ENCODE measurements at places on chromosomes 2 and 18. TPM values are rescaled to one million over a fixed set of nuclear protein-coding genes. Genes with fewer than 3 reads are reported as not detected.

DNA sequence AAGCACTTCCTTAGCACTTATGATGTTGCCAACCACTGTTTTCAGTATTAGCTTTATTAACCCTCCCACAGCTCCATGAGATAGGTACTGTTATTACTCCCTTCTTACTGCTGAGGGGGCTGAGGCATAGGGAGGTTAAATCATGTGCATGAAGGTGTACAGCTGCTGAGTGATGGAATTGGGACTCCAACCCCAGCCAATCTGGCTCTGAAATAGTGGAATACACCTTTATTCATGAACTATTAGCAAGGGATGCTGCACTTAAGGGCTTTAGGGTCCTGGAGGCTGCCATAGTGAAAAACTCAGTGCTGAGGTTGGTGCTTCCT lies 19.2 kb downstream of the SMARCAL1 start:
- no peak overlapping the region for H3K27ac ChIP-seq
- no peak overlapping the region for H3K4me3 ChIP-seq
- no peaks in the 10 kb centered on the region for H3K27me3 ChIP-seq
- no peak for DNase-seq

Gene LRRTM1
- polyA plus RNA-seq: not detected

Gene AKAIN1
- not detected for polyA plus RNA-seq

Gene GALNT13
- not detected for polyA plus RNA-seq

Gene NR4A2
- 25.5 TPM for polyA plus RNA-seq

GRCh38 chr2:83234246-83234645 lies 1224.8 kb downstream of the SUCLG1 start:
- no peaks in the 10 kb centered on the region for H3K4me1 ChIP-seq
- no peaks in the 10 kb centered on the region for H3K36me3 ChIP-seq
- no peaks in the 10 kb centered on the region for H3K27me3 ChIP-seq
- H3K4me3 ChIP-seq: no peak overlapping the region
- DNase-seq: no peak
- H3K27ac ChIP-seq: no peak overlapping the region

DNA sequence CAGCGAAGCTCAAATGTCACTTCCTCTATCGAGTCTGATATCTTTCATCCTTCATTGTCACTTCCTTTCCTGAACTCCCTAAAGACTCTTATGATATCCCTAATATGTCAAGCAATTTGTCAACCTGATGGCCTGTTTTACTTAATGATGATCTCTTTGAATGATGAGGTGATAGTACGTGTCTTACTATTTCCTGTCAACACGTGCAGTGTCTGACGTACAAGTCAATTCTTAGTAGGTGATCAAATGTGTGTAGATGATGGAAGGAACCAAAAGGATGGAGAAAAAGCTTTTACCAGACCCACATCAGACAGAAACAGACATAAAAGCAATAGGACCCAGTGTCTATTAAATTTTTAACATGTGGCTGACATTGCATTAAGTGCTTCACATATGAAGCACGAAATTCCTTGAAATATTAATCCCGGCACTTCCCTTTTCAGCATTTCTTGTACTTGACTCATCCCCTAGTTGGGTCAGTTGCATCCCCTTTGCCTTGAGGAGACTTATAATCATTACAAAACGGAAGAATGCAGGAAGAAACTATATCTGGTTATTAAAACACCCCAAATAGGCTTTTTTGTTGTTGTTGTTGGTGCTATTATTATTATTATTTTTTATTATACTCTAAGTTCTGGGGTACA lies 108.6 kb upstream of the NYAP2 start:
- no peak for DNase-seq
- no peaks in the 10 kb centered on the region for H3K27me3 ChIP-seq
- H3K4me1 ChIP-seq: no peaks in the 10 kb centered on the region
- H3K36me3 ChIP-seq: no peaks in the 10 kb centered on the region
- no peak overlapping the region for H3K27ac ChIP-seq

GRCh38 chr18:6561862-6562291 lies 147.2 kb upstream of the L3MBTL4 start:
- no peak overlapping the region for H3K27ac ChIP-seq
- H3K27me3 ChIP-seq: no peaks in the 10 kb centered on the region
- H3K4me3 ChIP-seq: no peak overlapping the region
- H3K36me3 ChIP-seq: no peaks in the 10 kb centered on the region
- DNase-seq: no peak

Gene ST8SIA5
- 0.23 TPM for polyA plus RNA-seq

DNA sequence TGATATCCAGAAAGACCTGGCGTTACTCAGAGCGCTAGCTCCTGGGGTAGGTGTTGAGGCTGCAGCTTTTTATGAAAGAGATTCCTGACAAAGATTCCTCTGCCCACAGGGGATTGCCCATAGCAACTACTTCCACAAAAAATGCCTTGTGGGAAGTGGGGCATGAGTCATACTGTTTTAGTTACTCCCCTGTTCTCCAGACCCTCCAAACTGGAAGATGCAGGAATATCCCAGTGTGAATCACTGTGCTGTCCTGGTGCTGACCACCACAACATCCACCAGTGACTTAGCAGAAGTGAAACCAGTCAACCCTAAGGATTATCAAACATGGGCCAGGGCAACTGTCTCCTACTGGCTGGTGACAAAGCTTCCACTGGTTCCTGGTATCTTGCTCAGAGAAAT lies 61.8 kb downstream of the CDH2 start:
- no peaks in the 10 kb centered on the region for H3K27me3 ChIP-seq
- H3K36me3 ChIP-seq: no peaks in the 10 kb centered on the region
- H3K4me3 ChIP-seq: no peak overlapping the region
- no peak for DNase-seq

GRCh38 chr18:76983613-76984051 lies 149.0 kb downstream of the MBP start:
- H3K36me3 ChIP-seq: no peaks in the 10 kb centered on the region
- no peak for DNase-seq
- no peak overlapping the region for H3K27ac ChIP-seq
- H3K4me3 ChIP-seq: no peak overlapping the region
- no peaks in the 10 kb centered on the region for H3K4me1 ChIP-seq
- no peaks in the 10 kb centered on the region for H3K27me3 ChIP-seq

GRCh38 chr18:44508474-44508873 lies 172.2 kb upstream of the SETBP1 start:
- DNase-seq: no peak
- H3K36me3 ChIP-seq: no peaks in the 10 kb centered on the region
- no peak overlapping the region for H3K4me3 ChIP-seq
- no peaks in the 10 kb centered on the region for H3K27me3 ChIP-seq
- no peaks in the 10 kb centered on the region for H3K4me1 ChIP-seq

GRCh38 chr2:31255911-31256571 lies 22.1 kb downstream of the EHD3 start:
- no peak overlapping the region for H3K4me3 ChIP-seq
- H3K27ac ChIP-seq: no peak overlapping the region
- no peaks in the 10 kb centered on the region for H3K4me1 ChIP-seq

DNA sequence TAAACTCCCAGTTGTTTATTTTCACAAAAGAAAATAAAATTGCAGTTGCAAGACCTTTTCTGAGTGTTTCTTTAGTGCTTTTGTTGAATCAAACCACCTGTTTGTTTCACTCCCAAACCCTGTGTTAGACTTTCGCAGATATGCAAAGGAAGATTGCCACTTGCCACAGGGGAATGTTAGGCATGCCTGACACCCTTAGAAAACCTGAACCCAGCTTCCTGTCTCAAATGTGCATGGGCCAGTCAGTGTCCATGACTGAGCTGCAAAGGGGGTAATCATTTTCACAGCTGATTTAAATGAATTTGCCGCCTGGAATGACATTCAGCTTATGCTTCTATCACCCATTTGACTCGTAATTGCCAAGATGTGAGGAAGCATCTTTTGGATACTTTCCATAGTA lies 17.5 kb downstream of the TGOLN2 start:
- H3K27me3 ChIP-seq: no peaks in the 10 kb centered on the region
- peaks cover 31% of the 10 kb centered on the region for H3K4me1 ChIP-seq
- no peaks in the 10 kb centered on the region for H3K36me3 ChIP-seq

Measured in CD8-positive, alpha-beta memory T cell (primary cell).